ENCODE measurements at places on chromosomes 7 and 10. TPM values are rescaled to one million over a fixed set of nuclear protein-coding genes. Genes with fewer than 3 reads are reported as not detected.

DNA sequence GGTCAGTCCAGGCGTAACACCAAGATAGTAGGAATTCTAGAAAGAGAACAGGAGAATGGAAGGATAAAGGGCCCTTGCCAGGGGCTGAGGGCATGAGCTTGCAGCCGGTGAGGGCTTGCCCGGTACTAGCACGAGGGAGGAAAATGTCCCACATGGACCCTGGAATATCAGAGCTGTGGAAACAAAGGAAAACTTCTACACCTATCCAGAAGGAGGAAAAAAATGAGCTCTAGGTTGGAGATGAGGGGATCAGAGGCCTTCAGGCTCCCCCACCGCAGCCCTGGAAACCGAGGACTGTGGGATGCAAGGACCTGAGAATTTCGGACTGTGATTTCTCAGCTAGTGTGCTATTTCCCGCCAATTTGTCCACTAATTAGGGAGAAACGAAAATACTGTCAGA, 22.1 kb downstream of the RAMP3 start:
- DNase-seq = no peak

The CCL24 gene
- 25.6 TPM for total RNA-seq

The CPXM2 gene
- total RNA-seq = 56.1 TPM

GRCh38 chr7:17434841-17435692, 136.6 kb downstream of the AHR start:
- no peak for DNase-seq

DNA sequence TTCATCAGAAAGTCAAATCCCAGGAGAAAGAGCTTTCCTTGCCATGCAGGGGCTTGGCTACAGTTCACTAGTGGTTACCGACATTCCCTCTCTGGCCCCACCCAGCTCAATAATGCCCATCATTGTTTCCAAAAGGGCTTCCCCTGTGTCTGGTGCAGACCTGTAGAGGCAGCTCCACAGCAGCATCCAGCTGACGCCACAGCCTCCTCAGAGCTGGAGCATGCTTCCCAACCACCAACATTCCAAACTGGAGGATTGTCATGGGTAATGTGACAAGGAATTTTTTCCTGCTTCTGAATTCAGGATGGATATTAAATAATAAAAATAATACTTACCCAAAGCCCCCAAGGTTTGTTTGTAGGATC, 77.4 kb downstream of the ZNF365 start:
- no peak for DNase-seq

DNA sequence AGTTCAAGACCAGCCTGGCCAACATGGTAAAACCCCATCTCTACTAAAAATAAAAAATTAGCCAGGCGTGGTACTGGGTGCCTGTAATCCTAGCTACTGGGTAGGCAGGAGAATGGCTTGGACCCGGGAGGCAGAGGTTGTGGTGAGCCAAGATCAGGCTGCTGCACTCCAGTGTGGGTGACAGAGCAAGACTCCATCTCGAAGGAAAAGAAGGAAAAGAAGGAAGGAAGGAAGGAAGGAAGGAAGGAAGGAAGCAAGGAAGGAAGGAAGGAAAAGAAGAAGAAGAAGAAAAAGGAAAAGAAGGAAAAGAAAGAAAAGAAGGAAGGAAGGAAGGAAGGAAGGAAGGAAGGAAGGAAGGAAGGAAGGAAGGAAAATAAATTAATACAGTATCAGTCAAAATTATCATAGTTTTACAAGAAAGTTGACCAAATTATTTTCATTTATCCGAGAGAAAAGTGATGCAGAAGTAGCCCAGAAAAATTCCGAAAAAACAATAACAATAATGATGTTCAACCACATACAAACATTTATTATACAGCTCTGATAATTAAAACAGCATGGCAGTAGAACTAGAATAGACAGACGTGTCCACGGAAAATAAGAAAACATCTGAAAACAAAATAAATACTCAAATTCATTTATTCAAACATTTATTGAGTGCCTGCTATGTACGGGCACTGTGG, 292.4 kb upstream of the MKLN1 start:
- DNase-seq = no peak

DNA sequence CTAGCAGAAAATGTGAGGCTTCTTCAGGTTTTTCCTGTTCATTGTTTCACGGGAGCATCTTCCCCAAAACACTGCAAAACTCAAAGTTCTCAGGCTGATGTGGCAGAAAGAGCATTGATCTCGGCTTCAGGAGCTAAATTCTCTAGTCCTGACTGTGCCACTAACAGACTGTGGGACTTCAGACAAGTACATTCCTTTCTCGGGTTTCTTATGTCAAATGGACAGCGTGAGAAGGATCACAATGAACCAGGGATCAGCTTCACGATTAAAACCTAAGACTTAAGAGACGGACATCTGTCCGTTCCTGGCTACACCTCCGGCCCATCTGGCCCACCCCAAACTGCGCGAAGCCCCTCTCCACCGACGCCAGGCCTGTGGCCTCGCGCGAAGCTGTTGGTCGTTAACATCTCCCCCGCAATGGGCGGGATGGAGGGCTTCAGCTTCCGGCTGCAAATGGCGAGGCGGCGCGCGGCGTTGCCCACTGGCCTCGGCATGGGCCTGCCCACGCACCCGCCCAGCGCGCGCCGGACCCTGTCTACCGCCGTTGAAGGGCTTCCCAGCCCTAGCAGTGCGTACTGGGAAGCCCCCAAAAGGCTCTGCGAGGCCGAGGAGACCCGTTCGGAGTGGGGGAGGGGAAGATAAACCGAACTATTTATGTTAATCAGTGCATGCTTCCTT, 549 bp upstream of the DDX50 start:
- DNase-seq = peak; percentile 81

DNA sequence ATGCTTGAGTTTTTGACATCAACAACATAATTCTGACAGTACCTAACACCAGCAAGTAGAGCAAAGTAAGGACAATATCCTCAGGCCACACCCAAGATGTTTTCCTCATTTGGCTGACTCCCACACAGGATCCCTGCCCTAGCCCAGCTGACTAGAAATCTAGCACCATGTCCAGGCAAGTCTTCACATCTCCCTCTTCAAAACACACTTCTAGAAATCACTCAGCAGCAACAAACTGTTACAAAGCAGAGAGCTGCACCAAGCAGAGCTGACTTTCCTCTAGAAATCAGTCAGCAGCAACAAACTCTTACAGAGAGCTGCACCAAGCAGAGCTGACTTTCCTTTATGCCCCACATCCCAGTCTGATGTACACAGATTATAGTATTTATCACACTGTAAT, 7.7 kb downstream of the TMEM168 start:
- no peak for DNase-seq

The BCCIP gene
- total RNA-seq = 41.1 TPM

GRCh38 chr10:72097448-72098300, 9.3 kb upstream of the SPOCK2 start:
- no peak for DNase-seq

DNA sequence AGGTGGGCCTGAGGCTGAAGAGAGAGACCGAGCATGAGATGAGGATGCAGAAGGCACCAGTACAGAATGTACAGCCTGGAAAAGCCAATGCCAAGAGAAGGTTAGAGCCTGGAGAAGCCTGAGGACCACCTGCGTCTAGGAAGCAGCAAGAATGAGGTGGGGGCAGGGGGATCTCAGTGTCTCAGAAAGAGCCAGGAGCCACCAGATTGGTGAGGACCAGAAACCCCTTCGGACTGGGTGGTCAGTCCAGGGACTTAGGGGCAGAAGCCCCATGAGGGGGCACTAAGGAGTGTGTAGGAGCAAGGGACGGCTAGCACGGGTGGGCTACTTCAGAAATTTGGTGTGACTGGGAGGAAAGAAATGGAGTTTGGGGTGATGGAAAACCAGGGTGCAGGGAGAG, 205.9 kb upstream of the RNF32 start:
- DNase-seq = no peak

DNA sequence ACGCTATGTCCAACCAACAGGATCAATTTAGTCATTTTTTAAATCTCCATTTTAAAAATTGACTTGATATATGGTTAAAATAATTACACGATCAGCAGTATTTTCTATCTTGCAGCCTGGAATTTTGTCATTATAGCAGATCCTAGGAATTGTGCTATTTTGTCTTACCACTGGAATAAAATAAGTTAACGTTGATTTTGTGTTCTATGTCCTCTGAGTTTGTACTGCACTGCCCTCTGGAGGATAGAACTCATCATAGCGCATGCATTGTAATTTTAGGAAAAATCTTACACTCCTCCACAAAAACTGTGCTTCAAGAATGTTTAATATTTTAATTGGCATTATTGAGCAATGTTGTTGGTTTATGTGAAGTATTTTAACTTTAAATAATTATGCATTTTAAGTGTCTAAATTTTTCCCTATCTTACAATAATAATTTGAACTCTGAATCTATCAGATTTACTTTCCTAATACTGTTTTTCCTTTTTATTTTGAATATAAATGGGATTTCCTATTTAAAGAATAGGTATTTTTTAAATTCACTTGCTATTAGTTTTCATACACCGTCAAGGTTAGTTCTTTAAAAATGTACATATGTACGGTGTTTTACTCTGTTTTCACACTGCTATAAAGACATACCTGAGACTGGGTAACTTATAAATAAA, 220.1 kb downstream of the PPP1R3A start:
- DNase-seq = peak; percentile 3

GRCh38 chr10:113894581-113894980, 40.1 kb downstream of the NHLRC2 start:
- DNase-seq = no peak

The UTF1 gene
- total RNA-seq = not detected

- DNase-seq = no peak
These were observed 837.8 kb upstream of the COBL start for GRCh38 chr7:52154382-52154781.
